Calu3 (cell line): ENCODE measurements at places on chromosomes 7 and 10.

DNA sequence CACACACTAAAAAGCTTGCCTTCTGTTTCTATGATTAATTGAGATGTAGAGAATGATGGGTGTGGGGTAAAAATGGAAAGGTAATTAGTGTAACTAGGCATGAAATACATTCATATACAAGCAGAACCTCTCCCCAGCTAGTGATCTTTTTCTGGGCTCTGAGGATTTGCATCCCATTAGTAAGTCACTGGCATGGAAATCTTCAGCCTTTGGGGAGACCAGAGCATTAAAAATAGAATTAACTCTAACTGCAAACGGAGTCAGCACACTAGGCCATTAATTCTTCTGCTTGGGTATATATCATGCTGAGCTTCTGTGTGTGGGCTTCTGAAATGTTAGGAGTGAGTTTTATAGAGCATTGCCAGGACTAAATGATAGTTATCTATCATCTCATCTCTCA, 128.9 kb downstream of the HDAC9 start:
- no peak for DNase-seq

DNA sequence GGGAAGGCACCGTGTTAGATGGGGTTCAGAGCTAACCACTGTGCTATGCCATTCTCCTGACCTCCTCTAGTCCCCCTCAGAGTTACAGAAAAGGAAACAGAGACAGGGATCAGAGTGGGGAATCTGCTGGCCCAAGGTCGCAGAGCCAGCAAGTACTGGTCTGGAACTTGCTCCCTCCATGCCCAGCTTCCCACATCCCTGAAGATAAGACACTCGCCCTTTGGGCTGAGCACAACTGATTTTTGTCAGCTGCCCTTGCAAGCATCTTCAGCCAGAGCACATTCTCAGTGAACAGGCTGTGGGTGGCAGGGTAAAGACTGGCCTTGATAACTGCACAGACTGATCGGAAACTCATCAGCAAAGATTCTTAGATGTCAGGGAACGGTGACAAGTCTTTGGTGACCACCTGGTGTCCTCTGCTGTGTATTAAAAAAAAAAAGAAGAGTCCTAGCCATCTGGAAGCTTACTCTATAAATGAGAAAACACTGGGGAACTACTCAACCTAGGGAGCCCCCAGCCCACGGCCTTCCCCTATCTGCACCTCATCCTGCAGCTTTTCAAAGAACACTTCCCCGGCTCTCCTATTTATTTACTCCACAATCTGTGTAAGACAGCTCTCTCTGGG, 1.3 kb upstream of the SORBS1 start:
- DNase-seq, result no peak

DNA sequence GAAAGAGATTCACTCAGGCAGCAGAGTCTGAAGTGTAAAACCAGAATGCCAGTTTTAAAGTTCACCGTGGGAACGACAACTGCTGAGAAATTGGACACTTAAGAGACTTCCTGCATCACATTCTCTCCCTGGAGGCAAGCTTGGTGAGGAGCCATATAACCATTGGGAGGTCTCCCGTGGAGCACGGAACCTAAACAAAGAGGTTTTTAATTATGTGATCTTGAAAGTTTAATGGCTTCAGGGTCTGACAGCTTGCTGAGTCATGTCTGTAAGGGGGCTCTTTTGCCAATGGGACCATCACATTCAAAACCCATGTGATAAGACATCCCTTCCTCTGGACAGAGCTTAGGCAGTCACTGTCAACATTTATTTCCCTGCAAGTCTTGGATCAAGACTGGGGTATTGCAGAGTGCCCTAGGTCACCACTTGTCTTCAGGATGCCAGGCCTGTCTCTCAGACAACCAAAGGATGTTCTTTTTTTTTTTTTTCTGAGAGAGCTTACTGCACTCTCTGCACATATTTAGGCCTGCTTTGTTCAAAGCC, 674.4 kb downstream of the TYW1 start:
- DNase-seq, result no peak

DNA sequence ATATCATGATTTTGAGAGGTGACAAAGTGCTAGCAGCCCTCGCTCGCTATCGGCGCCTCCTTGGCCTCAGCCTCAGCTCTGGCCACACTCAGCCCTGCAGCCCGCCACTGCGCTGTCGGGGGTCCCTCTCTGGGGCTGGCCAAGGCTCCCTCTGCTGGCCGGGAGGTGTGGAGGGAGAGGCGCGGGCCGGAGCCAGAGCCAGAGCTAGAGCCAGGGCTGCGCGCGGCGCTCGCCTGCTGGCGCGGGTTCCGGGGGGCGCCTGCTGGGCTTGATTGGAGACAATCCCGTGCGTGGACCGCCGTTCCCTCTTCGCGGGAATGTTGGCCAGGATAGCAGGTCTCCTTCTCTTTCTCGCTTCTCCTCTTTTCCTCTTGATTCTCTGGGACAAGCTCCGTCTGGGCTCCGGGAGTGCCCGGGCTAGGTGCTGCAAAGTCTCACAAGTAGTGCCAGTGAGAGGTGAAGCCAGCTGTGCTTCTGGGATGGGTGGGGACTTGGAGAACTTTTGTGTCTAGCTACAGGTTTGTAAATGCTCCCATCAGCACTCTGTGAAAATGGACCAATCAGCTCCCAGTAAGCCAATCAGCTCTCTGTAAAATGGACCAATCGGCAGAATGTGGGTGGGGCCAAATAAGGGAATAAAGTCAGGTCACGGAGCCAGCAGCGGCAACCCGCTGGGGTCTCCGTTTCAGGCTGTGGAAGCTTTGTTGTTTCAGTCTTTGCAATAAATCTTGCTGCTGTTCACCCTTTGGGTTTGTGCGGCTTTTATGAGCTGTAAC, 43.4 kb upstream of the ELMO1 start:
- DNase-seq, result no peak

- DNase-seq, result no peak
Measured at GRCh38 chr7:5750031-5750653, 31.3 kb downstream of the RNF216 start.

- no peak for DNase-seq
Measured at GRCh38 chr7:26479581-26479980, 187.9 kb downstream of the SNX10 start.

- DNase-seq, result peak; percentile 28
Measured at GRCh38 chr10:69968830-69969229, 83.8 kb upstream of the MACROH2A2 start.

DNA sequence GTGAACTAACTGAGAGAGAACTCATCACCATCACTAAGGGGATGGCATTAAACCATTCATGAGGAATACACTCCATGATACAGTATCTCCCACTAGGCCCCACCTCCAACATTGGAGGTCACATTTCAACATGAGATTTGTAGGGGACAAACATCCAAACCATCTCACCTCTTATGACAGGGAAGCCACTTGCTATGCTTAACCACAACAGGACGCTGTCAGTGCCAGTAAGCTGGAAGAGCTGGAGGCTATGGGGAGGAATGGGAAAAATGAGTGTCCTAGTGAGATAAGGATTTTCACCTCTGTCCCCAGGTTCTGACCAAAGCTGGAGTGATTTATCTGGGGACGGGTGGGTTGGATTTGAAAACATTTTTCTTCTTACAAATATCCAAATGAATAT, 17.6 kb downstream of the PLCE1 start:
- DNase-seq, result no peak

- no peak for DNase-seq
Measured at GRCh38 chr7:151814400-151815009, 62.4 kb downstream of the PRKAG2 start.

GRCh38 chr7:75795831-75796285, 17.7 kb downstream of the CCL24 start:
- DNase-seq, result no peak

GRCh38 chr10:23994459-23995046, 214.4 kb upstream of the KIAA1217 start:
- peak; percentile 76 for DNase-seq

- DNase-seq, result peak; percentile 24
Measured at GRCh38 chr7:18402488-18403183, 92.9 kb upstream of the HDAC9 start.

- no peak for DNase-seq
Measured at GRCh38 chr7:27213433-27214238, 13.7 kb upstream of the HOXA13 start.

GRCh38 chr7:36923943-36924436, 199.7 kb upstream of the AOAH start:
- no peak for DNase-seq

GRCh38 chr7:80277434-80278427, 143.1 kb downstream of the GNAI1 start:
- DNase-seq, result peak; percentile 35

- no peak for DNase-seq
Measured at GRCh38 chr7:136664537-136664936, 203.9 kb upstream of the CHRM2 start.

GRCh38 chr10:128220021-128220420, 93.8 kb upstream of the MKI67 start:
- DNase-seq, result no peak

- no peak for DNase-seq
Measured at GRCh38 chr7:127438836-127439235, 46.3 kb upstream of the ZNF800 start.

DNA sequence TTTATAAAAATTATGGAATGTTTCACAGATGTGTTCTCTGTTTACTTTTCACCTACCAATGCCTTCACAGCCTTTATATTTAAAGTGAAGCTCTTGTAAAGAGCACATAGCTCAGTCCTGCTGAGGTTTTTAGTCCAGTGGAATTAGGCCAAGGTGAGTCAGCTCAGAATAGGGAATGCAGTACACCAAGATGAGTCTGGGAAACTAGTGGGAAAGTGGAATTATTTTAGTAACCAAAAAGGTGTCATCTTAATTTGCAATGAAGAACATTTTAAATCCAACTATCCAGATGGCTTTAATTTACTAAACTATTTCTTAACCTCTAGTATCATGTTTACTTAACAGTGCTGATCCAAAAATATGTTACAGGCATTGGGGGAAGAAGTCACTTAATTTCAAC, 236.3 kb upstream of the CTBP2 start:
- no peak for DNase-seq

DNA sequence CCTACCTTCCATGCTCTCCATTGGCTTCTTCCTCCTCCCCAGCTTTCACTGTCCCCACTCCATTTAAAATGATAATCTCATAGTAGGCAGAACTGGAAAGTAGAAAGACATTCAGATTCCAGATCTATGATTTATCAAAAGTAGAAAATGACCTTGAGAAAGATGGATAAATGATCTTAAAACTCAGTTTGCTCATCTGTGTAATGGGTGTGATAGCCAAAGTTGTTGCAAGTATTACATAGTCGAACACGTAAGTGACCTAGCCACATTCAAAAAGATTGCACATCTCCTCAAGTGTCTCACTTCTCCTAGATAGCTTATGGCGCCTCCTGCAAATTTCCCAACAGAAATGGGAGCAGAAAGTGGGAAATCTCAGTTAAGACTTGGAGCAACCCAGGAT, 89.8 kb upstream of the FGL2 start:
- DNase-seq, result no peak

DNA sequence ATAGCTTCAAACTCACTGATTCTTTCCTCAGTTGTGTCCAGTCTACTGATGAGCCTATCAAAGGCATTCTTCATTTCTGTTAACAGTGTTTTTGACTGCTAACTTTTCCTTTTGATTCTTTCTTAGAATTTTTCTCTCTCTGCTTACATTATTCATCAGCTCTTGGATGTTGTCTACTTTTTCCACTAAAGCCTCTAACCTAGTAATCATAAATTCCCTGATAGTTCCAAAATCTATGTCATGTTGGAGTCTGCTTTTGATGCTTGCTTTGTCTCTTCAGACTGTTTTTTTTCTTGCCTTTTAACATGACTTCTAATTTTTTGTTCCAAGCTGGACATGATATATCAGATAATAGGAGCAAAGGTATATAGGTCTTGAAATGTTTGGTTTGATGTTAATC, 78.0 kb downstream of the ADAM22 start:
- no peak for DNase-seq

- no peak for DNase-seq
Measured at GRCh38 chr7:129166745-129167144, 21.7 kb upstream of the SMO start.

DNA sequence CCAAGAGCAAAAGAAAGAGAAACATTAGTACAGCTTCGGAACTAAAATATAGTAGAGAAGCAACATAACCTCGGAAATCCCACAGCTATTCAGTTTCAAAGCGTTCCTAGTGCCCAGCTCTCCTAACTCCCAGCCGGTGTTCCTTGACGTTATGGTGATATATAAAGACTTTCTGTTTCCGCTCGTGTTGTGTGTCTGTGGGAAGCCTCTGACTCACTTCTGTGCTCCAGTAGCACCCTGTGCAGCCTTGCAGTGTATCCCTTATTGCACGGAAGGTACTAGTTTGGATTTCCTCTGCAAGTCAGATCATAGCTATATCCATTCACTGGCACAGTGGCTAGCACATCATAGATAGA, 535 bp downstream of the ASAH2B start:
- peak; percentile 3 for DNase-seq

- DNase-seq, result peak; percentile 20
Measured at GRCh38 chr10:58919927-58920654, 256.4 kb upstream of the PHYHIPL start.

DNA sequence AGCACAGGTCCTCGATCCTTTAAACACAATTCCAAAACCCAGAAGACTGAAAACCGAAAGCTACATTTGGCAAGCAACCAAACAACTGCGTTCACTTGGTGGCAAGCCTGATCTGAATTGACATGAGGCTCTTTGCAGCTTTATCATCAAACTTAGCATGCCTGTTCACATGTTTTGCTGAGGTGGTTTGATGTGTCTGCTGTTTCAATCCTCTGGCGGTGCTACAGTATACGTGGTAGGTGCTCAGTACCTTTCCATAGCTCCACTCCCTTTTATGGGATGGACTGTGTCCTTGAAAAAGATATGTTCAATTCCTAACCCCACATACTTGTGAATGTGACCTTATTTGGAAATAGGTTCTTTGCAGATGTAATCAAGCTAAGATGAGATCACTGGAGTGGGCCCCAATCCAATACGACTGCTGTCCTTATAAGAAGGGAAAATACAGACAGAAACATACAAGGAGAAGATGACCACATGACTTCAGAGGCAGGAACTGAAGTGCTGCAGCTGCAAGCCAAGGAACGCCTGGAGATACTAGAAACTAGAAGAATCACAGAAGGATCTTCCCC, 33.4 kb downstream of the CCDC6 start:
- DNase-seq, result no peak

DNA sequence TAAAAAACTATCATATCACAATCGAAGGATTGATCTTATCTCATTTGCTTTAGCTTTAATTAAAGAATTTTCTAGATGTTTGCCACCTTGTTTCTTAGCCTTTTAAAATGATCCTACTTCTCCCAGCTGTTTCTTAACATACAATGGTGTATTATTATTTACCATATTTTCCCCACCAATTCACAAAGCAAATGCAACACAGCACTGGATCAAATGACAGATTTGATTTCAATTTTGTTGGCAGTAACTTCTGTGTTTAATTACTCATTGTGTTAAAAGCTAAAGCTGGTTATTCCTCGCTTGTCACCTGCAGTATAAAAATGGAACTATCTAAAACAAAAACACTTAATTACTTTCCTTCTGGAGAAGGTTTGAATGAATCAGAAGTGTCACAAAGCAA, 19.6 kb downstream of the SVIL start:
- no peak for DNase-seq
